GM03348 (cell line): ENCODE measurements at places on chromosomes 4 and X.

GRCh38 chr4:183758758-183759447 is 99.8 kb downstream of the TRAPPC11 start:
- no peak for DNase-seq

GRCh38 chr4:139720806-139721205 is 55.2 kb downstream of the MGST2 start:
- no peak for DNase-seq

- no peak for DNase-seq
Observed at GRCh38 chr4:123632693-123633030, 236.1 kb downstream of the SPRY1 start.

DNA sequence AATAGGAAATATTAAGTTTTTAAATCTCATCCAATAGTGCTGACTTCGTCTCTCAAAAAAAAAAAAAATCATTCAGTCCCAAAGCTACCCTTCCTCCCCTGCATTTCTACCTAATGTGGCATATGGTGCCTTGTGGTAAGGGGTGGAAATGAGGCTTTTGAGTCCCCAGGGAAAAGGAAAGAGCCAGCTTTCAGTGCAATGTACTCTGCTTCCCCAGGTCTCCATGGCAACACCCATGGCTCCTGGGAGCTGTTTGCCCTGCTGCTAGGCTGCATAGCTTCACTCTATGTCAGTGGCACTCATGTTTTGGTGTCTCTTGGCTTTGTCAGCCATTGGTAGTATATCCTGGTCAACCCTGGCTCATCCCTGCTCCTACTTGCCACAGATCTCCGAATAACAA is 175.9 kb downstream of the SLC39A8 start:
- DNase-seq: no peak

GRCh38 chr4:23441530-23442069 is 448.2 kb downstream of the PPARGC1A start:
- DNase-seq: no peak

- DNase-seq: no peak
Observed at GRCh38 chr4:16142598-16143310, 58.9 kb upstream of the PROM1 start.

DNA sequence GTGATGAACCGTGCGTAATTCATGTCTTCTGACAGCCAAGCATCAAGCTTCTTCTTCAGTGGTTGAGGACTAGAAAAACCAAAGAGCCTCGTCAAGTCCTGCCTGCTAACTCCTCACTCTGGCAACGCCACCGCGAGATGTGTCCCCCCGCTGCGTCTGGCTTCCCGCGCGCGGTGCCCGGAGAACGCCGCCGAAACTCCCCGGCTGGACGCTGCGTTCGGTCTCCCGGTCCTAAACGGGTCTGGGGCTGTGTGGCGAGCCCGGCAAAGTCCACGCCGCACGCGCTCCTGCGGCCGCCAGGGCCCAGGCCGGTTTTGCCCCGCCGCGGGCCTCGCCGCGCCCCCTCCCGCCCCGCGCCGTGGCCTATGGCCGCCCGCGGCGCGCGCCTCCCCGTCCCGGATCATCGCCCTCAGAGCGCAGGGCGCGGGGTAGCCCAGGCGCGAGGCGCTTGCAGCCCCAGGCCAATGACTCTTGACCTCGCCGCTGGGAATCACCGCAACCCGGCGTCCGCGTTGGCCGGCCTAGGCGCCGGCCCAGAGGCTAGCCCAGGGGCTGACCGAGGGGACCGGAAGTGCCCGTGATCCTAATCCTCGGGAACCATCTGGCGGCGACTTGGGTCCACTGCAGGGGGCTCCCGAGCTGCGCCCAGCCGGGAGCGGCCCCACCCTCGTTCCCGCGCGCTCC is at the start of gene AADAT:
TSS of gene AADAT (minus strand) at position 289 of the 684 bp plus-strand sequence. CDS start at position 23, 266 bp downstream.
- DNase-seq: peak; percentile 95

DNA sequence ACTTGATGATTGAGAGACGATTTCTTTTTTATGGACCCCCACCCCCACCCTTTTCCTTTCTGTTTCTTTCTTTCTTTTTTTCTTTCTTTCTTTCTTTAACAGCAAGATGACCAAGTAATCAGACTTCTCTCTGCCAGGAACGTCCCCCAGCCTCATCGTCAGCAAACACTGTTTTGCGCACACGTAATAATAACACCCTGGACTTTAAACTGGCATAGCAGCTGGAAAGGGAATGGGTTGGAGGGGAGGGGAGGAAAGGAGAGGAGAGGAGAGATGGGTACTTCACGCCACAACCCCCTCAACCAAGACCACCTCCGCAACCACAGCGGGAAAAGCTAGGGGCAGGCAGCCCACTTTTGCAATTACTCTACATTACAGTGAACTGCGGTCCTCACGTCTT is 1.1 kb downstream of the GABRA2 start:
- no peak for DNase-seq

- DNase-seq: no peak
Observed at GRCh38 chrX:24283127-24283794, 30.6 kb downstream of the SUPT20HL2 start.

DNA sequence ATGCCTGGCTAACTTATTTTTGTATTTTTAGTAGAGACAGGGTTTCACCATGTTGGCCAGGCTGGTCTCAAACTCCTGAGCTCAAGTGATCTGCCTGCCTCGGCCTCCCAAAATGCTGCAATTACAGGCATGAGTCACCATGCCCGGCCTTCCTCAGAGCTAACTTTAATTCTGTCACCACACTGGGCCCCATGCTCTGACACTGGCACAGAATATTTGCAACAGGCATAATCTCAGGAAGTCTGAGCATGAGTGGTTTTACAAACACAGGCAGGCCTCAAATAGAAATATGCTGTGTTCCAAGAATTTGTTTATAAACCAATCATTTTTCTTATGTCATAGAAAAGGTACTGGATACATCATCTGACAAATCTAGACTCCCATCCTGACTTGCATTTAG is 32.7 kb upstream of the FAM9C start:
- peak; percentile 9 for DNase-seq

DNA sequence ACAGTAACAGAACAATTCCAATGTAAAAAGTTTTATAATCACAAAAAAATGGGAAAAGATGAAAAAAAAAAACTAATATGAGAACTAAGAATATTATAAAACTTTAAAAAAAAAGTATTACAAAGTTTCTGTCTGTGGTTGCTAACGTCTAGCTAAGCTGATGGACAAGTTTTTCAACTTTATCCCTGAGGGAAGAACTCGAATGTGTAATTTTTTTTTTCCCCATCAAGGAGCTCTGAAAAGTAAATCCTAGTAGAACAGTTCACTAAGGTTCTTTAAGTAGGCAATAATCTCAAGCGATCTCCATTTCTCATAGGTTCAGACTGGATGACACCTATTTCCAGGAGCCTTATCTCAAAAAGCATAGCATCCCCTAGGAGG is 14.2 kb downstream of the ADGRA3 start:
- no peak for DNase-seq

GRCh38 chr4:164488114-164488513 is 265.8 kb upstream of the SMIM31 start:
- DNase-seq: no peak

DNA sequence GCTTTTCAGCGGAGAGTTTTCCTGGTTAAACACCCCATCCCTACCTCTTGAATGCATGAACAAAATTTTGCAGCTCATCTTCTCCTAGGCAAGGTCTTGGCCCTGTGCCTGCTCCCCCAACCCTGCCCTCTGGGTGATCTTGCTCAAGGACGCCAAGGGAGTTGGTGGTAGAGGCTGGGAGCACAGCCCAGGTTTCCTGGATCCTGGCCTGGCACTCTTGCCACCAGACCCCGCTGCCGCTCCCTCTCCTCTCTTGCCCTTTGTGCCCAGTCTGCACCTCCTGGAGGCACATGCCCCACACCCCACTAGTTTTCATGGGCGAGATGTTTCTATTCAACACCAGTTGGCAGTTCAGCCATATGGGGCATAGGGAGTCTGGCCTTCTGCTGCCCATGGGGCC is 37.3 kb downstream of the TSC22D3 start:
- no peak for DNase-seq

- peak; percentile 25 for DNase-seq
Observed at GRCh38 chr4:146333187-146333894, 119.0 kb downstream of the REELD1 start.

GRCh38 chr4:57039345-57039744 is 60.6 kb downstream of the POLR2B start:
- peak; percentile 20 for DNase-seq

GRCh38 chrX:140297273-140297672 is 207.6 kb downstream of the SOX3 start:
- DNase-seq: no peak

- DNase-seq: no peak
Observed at GRCh38 chrX:110732266-110732665, 63.4 kb downstream of the CHRDL1 start.

DNA sequence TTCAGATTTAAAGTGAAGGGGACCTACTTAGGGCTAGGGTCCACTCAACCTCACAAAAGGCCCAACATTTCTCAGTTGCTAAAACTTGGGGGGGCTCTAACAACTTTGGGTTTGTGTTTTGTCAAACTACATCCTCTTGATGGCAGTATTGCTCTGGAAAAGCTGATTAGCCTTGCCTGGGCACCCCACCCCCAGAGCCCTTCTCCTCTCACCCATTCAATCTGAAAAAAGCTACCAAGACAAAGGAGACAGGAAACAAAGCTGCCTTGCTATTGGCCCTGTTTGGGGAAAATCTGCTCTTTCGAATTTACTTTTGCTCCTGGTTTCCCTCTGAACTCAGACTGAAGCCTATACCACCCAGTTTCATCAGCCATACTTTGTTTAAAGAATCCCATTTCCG is 195.2 kb upstream of the STK26 start:
- no peak for DNase-seq

DNA sequence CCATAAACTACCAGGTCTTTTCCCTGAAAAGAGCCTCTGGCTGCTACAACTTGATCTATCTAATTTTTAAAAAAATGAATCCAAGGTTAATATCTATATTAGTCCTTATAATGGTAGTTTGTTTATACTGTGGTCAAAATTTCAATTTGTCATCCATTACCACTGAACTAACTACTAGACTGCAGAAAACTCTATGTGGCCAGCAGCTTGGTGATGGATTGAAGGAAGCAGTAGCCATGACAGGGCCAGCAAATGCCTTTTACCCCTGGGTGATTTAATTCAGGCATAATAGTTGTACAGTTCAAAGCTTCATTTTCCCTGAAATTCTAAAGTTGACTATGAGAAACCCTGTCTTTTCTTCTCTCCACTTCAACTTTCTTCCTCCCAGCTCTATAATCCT is 30.4 kb upstream of the PPARGC1A start:
- no peak for DNase-seq

GRCh38 chrX:9438933-9439494 is 25.8 kb upstream of the TBL1X start:
- DNase-seq: no peak

- no peak for DNase-seq
Observed at GRCh38 chrX:313546-313945, 5.0 kb downstream of the GTPBP6 start.

DNA sequence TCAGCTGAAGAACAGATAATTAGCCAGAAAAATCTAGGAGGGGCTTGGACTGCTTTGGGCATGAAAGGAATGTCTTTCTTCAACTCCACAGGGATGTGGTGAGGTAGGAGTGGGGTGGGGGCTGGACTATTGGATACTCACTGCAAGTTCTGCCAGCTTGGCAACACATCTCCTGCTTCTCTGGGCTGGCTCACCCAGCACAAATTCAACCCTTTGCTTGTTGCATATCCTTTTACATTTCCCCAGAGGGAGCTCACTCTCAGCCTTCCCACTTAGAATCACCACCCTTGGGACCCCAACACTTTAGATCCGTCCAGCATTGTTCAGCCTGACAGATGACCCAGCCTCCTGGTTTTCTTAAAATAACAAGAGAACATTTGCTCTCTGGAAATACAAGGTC is 120.6 kb downstream of the KDR start:
- no peak for DNase-seq

DNA sequence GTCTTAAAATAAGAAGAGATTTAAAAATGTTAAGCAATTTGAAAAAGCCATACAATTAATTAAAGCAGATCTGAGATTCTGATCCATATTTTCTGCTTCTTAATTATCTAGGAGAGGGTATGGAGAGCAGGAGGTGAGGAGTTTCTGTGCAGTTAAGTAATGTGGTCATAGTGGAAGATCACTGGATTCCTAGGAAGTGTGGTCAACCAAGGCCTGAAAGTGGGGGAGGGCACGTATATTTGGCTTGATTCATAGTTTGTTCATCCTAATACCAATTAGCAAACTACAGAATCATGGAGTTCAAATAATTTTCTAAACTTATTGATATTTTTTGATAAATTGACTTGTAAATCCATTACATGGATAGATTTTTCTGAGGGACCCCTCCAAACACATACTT is 768.3 kb downstream of the RAPGEF2 start:
- no peak for DNase-seq

GRCh38 chr4:58514299-58514698 is 1404.1 kb upstream of the IGFBP7 start:
- no peak for DNase-seq

DNA sequence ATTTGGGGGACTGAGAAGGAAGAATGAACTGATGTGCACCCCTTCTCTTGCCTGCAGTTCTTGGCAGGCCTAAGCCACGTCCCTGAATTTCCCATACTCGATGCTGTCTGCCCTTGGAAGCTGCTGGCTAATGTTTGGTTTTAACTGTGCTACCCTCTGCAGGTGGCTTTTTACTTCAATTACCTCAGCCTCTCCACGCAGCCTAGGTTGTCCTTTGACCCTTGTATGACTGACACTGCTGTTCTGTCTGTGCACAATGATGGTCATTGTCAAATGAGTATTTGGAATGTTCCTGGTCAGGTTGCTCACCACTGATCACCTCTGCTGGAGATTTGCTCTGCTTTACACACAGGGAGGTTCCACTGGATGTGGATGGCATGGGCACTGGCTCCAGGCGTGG is 137.1 kb downstream of the ZNF518B start:
- no peak for DNase-seq

DNA sequence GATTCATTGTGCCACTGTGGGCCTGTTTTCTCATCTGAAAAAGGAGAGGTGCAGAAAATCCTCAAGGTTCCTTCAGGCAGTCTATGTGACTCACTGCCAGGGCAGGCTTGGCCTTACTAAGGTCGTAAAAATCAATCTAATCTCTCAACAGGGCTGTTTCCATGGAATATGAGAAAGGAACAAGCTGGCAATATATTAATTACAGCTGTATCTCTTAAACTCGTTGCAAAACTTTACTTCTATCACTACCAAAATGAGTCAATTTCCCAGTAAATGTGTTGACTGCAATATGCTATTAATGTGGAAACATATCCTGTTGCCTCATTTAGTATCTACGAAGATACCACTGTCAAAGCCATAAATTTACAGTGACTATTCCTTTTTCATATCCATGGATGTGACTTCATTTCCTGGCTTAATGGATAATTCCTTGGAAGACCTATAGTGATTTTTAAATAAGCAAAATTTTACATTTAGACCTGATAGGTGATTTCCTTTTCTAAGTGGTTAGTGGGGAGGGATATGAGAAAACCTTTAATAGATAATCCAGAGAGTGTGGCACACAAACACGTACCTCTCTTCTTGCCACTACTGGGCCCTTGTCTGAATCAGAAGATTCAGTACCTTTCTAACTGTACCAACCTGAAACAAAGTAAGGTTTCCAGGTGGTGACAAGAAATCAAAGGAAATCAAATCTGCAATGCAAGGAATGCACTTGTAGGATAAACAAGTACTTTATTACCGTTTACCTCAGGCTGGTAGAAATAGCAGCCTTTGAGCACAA is 127.4 kb upstream of the FTHL17 start:
- DNase-seq: peak; percentile 36
